ENCODE measurements at places on chromosomes 6 and 20.
A peak's percentile ranks its signal among the peaks of the same experiment; 100 is the strongest.

GRCh38 chr6:168214586-168215104 lies 104.9 kb downstream of the DACT2 start:
- DNase-seq = no peak

- DNase-seq = no peak
Measured at GRCh38 chr6:84077645-84078044, 44.1 kb downstream of the MRAP2 start.

DNA sequence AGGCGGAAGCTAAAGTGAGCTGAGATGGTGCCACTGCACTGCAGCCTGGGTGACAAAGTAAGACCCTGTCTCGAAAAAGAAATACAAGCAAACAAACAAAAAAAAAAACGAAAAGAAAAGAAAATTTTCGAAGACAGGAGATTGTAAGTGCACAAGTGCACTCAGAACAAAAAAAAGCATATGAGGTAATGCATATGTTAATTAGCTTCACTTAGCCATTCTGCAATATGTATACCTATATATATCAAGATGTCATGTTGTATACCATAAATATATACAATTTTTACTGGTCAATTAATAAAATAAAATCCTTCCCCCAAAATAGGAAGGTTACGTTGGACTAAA lies 127.5 kb downstream of the RIN2 start:
- no peak for DNase-seq

- DNase-seq = no peak
Measured at GRCh38 chr6:165222315-165223025, 86.9 kb downstream of the C6orf118 start.

DNA sequence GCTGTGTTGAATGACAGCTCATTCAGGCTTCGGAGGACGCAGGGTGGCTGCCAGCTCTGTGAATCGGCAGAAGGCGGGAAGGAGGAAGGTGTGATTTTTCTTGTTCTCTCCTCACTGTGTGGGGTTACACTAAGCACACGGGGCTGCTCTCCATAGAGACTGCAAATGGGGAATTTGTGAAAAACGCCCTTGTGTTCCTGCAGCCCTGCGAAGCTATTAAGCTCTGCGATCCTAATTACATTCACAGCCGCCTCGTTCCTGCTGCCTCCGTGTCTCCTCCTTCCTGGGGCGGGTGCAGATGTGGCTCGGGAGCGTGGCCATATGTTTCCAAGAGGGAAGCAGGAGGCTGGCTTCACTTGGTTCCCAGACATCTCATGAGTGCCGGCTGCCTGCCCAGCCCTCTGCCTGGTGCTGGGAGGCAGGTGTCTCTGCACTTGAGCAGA lies 124.0 kb downstream of the TOX2 start:
- DNase-seq = peak; percentile 80

DNA sequence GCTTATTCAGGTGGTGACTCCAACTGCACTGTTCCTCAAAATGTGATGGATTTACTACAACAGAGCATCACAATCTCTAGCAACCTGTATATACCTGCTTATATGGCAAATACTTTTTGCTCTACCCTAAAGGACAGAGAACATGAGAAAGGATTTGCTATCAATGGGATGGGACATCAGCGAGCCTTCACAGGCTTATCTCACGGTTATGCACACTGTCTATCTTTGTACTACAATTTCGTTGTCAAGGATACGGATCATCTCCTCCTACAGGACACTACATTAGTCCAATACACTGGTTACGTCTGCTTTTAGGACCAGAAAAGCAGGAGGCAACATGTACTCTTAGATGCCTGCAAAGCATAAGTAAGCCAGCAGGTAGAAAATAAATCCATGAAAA lies 34.2 kb downstream of the STX7 start:
- DNase-seq = no peak

- no peak for DNase-seq
Measured at GRCh38 chr20:57432862-57433491, 41.8 kb downstream of the RBM38 start.

- DNase-seq = no peak
Measured at GRCh38 chr6:88538840-88539239, 372.7 kb upstream of the CNR1 start.

DNA sequence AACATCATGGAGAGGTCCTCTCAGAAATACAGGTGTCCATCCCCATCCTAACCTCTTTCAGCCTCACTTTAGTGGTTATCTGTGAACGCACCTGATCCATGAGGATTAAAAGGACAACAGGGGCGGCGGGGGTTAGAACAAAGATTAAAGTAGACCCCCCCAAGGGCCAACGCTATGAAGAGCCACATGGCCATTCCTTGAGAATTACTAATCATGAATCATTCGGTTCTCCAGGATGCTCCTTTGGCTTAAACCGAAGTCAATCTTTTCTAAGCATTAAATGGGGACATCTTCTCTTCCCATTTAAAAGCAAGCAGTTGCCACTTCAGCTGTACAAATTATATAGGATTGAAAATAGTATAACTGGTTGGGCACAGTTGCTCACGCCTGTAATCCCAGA lies 212.4 kb downstream of the GMPR start:
- DNase-seq = no peak

DNA sequence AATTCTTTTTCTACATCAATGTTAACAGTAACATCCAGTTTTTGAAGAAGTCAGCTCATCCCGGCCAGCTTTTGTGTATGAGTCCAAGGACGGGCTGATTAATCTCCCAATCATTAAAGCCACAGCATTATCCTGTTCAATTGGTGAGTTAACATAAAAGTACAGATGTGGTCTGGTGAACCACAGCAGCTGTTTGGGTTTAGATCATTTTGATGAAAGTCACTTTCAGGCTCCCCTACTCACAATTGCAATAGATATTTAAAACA lies 69.0 kb upstream of the NFATC2 start:
- DNase-seq = no peak

GRCh38 chr20:63898882-63899558 lies 4.1 kb downstream of the DNAJC5 start:
- DNase-seq = no peak

- DNase-seq = no peak
Measured at GRCh38 chr20:56828402-56828801, 199.3 kb downstream of the TFAP2C start.

Measured in NCI-H187 (cell line).